ENCODE measurements at places on chromosomes 6 and 20. TPM values are rescaled to one million over a fixed set of nuclear protein-coding genes. Genes with fewer than 3 reads are reported as not detected.

- DNase-seq, result no peak
Observed at GRCh38 chr6:25407431-25407830, 128.3 kb downstream of the CARMIL1 start.

The TNFRSF6B gene
- 1.6 TPM for total RNA-seq

DNA sequence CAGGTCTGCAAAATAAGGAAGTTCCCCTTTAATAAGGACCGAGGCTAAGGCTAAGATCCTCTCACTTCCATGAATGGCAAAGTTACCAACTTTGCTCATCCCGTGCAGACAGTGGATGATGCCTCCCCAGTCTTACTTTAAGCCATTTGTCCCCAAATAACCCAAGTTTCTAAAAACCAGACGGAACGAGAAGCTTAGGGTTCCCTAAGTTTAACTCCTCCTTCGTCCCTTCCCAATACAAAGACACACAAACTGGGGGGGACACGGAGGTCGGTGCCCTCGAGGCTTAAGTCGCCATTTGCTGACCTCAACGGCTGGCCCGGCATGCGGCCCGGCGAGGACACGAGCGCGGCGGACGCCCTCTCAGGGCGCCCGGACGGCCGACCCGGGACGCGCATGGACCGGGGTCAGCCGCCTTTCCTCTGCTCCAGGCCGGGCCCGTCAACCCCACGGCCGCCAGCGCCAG is 527 bp downstream of the FBXO30 start:
- peak; percentile 61 for DNase-seq

- DNase-seq, result no peak
Observed at GRCh38 chr20:23083553-23084220, 2.4 kb downstream of the CD93 start.

The TGM2 gene
- 5.6 TPM for total RNA-seq

The SLC22A1 gene
- total RNA-seq, result 0.95 TPM

The RAB44 gene
- total RNA-seq, result not detected

DNA sequence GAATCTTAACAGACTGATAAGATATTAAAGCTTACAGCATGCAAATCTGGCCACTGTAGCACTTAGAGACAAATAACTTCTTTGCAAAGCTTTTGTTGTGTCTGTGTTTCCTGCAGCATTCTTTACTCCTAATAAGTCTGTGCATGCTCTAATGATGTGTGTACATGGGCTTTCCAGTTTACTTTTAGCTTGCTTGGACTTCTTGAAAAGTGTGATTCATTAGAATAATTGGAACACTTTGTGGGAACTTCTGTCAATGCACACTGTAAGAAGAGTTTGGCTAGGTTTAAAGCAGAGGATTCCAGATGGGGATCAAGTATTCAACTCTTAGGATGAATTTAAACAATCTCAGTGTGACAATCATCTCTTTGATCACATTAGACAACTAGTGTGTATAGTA is 22.1 kb upstream of the TINAG start:
- DNase-seq, result no peak

The LHFPL5 gene
- not detected for total RNA-seq

The PRPH2 gene
- total RNA-seq, result not detected

The MAN1A1 gene
- total RNA-seq, result 1.3 TPM

The TPX2 gene
- total RNA-seq, result 74.2 TPM

The CCDC28A gene
- total RNA-seq, result 27.9 TPM

The RBPJL gene
- not detected for total RNA-seq

The CDH26 gene
- total RNA-seq, result 0.27 TPM

- DNase-seq, result peak; percentile 81
Observed at GRCh38 chr6:50180646-50181045, 130.9 kb upstream of the DEFB112 start.

The PTCRA gene
- 6.2 TPM for total RNA-seq

The LGSN gene
- not detected for total RNA-seq

DNA sequence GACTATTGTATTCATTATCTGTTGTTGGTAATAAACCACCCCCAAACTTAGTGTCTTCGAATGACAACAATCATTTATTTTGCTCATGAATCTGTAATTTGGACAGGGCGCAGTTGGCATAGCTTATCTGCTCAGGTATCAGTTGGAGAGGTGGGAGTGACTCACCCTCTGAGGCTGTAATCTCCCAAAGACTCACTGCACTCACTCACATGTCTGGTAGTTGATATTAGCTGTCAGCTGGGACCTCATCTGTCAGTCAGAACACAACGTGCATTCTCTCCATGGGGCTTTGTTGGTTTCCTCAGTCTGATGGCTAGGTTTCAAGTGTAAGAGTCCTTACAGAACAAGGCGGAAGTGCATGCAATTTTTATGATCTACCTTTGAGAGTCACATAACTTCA is 219.0 kb upstream of the PRND start:
- no peak for DNase-seq

The FNDC11 gene
- 0.05 TPM for total RNA-seq

The IPCEF1 gene
- total RNA-seq, result 0.13 TPM

DNA sequence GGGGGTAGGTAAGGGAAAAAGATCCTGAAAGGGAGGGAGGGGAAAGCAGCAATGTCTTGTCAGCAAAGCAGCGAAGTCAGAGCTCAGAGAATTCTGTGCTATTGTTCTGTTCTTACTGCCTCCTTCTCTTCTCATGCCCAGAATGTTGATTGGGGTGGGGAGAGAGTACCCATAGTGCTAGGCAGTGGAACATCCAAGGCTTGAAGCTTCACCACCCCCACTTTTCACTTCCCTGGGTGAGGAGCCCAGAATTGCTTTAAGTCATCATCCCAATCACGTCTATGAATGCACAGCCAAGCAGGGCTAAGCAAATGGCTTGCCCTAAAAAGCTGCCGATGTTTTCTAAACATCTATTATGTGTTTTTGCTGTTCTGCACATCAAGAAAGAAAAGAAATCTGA is 16.5 kb downstream of the REPS1 start:
- no peak for DNase-seq

DNA sequence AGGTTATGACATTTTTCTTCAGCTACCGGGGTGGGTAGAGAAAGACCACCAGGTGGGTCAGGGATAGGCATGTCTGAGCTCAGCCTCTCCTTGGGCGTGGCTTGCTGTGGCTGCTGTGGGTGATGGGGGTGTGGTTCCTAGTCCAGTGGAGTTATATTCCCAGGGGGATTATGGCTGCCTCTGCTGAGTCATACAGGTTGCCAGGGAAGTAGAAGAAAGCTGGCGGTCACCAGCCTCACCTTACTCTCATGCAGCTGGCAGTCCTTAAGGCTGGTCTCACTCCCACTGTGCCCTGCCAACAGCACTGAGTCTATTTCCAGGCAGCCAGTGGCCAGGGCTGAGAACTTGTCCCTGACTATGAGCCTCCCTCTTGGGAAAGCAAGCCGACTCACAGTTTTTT is 130.0 kb downstream of the SCP2D1 start:
- DNase-seq, result no peak

- no peak for DNase-seq
Observed at GRCh38 chr6:109342506-109342905, 39.8 kb downstream of the CD164 start.

The MAS1 gene
- not detected for total RNA-seq

The TEAD3 gene
- total RNA-seq, result 1.8 TPM

DNA sequence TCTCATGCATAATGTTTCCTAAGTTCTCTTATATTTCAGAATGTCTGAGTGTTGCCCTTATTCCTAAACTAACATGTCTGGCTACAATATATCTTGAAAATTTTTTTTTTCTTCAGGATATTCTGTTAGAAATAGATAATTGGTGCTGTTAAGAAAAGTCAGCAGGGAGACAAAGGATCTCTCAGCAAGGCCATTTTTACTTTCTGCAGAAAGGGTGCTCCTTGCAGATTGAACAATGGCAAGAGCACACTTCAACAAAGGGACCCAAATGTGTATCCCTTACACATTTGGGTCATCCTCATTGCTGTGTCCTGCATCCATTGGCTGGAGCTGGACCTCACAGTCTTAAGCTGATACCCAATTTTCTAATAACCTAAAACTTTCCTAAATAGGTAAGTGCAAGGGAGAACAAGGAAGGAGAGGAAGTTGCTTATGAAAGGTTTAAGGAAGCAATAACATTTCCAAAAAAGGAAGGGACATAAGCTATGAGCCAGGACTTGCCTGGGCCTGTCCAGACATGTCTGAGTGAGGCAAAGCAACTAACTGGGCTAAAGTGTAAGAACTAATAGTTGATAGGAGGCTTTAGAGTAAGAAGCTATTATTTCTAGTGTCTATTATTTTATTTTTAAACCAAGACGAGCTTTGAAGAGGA is 429.6 kb downstream of the BCKDHB start:
- no peak for DNase-seq

The ZBTB12 gene
- 2.2 TPM for total RNA-seq

- no peak for DNase-seq
Observed at GRCh38 chr6:148566664-148567350, 180.0 kb upstream of the UST start.

DNA sequence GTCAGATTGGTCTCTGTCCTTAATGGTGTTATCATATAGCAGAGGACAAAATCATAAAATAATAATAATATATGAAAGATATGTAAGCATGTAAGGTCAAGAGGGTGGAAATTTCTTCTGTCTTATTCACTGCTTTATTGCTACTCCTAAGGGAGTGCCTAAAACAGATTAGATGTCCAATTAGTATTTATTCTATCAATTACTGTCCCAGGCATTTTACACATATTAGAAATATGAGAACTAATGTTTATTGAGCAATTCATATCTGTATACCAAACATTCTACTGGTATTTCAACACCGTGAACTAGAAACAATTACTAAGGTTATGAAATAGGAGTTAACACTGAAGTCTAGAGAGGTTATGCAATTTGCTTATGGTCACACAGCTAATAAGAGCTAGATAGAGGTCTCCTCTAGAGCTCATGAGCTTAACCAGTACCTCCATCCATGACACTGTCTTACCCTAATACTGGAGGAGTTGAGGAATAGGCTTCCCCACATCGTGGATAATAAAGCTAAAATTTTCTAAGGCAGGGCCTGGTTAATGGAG is 302.3 kb downstream of the PLCB1 start:
- no peak for DNase-seq

- DNase-seq, result no peak
Observed at GRCh38 chr6:26545627-26546026, 7.5 kb downstream of the HMGN4 start.

GRCh38 chr6:52284460-52285176 is at the start of gene MCM3:
Gene MCM3 (minus strand): TSS chr6:52284742. CDS start chr6:52284674, 68 bp downstream.
- DNase-seq, result peak; percentile 99

DNA sequence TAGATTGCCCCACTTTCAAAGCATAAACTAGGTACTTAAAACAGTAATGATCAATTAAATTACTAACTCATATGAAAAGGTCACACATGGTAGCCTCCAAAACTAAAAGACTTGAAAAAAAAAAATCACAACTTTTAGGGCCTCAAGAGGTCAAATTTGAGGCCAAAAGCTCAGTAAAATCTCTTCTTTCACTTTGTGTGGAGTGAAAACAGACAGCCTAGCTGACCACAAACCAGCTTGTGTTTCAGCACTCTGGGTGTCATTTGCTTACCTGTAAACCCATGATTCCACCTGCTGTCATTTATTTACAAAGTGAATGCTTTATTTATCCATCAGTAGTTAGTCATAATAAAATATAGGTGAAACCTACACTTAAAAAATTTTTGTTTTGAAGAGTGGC is 34.0 kb downstream of the GNAS start:
- DNase-seq, result no peak

The PHACTR1 gene
- 2.8 TPM for total RNA-seq

DNA sequence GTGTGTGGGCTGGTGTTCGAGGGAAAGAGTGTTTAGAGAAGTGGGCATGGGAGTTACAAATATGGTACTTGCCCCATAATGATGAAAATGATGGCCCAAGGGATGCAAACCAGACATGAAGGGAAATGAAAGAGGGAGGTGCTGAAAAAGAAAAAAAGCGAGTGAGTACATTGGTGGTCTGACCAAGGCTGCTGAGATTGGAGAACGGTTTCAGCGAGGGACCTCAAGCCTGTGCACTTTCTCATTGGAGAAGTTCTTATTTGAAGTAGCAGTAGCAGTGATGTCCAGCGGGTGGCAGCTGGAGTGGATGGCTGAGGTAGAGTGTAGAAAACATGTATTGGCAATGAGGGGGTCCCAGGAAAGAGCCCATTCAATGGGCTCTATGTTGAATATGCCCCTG is 54.8 kb downstream of the TNFAIP3 start:
- DNase-seq, result no peak

The KHDC1L gene
- not detected for total RNA-seq

GRCh38 chr6:49551078-49551865 is 804 bp downstream of the C6orf141 start:
- DNase-seq, result peak; percentile 56

GRCh38 chr6:1641343-1641885 is 31.7 kb downstream of the FOXC1 start:
- no peak for DNase-seq

- DNase-seq, result no peak
Observed at GRCh38 chr6:121297694-121298093, 36.6 kb downstream of the TBC1D32 start.

DNA sequence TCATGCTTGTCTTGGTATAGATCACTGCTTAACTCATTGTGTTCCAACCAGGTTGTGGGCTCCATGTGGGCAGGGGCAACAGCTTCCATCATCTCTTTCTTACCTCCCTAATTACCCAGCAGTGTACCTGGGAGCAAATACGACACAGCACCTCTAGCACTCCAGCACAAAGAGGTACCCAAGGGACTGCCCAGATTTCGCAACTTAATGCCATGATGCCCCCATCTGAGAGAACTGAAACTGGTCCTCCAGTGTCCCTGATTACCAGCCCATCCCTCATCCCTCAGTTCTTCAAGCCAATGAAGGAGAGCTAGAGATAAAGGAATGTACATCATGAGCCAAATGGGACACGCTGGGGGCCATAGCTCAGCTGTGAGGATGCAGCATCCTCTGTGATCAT is 41.9 kb upstream of the MDGA1 start:
- no peak for DNase-seq

GRCh38 chr6:40586369-40587201 is 579 bp downstream of the LRFN2 start:
- no peak for DNase-seq

DNA sequence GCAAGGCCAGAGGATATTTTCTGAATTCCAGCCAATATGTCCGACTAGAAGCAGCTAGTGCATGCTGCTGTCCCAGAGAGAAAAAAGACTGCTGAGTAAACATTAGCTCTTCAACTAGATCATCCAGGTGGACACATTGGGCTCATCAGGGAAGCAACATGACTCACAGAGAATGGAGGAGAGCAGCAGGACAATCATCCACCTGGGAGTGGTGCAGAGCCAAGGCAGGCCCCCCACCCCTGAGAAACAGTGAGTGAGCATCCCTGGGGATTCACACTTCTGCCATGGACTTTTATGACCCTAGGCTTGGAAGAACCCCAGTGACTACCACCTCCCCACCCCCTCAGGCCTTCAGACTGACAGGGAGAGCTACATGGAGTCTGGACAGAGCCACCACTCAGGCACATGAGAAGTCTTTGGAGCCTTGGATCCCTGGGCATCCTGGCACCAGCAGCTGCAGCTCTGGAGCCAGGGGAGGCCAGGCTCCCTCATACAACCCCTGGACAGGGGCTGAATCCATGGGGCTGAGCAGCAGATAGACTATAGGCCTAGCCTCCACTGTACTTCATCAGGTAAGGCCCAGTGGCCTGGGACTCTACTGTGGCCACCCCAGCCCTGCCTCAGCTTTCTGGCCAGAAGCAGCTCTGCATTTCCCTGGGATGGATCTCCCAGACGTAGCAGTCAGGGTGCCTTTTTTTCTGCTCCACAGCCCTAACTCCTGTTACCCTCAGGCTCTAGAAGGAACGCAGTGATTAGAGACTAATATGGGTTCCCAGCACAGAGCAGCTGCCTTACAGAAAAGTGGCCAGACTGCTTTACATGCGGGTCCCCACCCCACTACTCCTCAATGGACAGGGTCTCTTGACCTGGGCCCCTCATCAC is 82.9 kb upstream of the RNF217 start:
- DNase-seq, result no peak
